ENCODE measurements at places on chromosomes 7 and 10. TPM values are rescaled to one million over a fixed set of nuclear protein-coding genes. Genes with fewer than 3 reads are reported as not detected.

DNA sequence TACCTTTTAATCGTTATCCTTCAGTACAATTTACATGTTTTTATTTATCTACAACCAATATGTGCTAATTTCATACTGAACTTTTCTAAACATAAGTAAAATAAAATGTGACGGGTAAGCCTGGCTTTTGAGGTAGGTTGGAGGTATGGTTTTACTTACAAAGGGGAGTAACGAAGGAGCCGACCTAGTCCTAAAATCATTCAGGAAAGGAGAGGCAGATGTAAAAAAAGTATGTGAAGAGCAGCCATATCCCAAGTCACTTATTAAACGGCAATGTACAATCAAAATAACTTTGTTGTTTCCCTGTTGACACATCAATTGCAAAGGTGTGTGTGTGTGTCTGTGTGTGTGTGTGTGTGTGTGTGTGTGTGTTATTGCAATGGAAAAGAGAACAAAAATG, 351.3 kb downstream of the CRPPA start:
- no peak for DNase-seq

DNA sequence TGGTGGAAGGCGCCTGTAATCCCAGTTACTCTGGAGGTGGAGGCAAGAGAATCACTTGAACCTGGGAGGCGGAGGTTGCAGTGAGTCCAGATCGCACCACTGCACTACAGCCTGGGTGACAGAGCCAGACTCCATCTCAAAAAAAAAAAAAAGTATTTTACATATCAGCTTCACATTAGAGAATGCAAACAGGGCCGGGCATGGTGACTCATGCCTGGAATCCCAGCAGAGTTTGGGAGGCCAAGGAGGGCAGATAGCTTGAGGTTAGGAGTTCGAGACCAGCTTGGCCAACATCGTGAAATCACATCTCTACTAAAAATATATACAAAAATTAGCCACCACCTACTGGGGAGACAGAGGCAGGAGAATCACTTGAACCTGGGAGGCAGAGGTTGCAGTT, 31.6 kb downstream of the USP54 start:
- DNase-seq = peak; percentile 42

DNA sequence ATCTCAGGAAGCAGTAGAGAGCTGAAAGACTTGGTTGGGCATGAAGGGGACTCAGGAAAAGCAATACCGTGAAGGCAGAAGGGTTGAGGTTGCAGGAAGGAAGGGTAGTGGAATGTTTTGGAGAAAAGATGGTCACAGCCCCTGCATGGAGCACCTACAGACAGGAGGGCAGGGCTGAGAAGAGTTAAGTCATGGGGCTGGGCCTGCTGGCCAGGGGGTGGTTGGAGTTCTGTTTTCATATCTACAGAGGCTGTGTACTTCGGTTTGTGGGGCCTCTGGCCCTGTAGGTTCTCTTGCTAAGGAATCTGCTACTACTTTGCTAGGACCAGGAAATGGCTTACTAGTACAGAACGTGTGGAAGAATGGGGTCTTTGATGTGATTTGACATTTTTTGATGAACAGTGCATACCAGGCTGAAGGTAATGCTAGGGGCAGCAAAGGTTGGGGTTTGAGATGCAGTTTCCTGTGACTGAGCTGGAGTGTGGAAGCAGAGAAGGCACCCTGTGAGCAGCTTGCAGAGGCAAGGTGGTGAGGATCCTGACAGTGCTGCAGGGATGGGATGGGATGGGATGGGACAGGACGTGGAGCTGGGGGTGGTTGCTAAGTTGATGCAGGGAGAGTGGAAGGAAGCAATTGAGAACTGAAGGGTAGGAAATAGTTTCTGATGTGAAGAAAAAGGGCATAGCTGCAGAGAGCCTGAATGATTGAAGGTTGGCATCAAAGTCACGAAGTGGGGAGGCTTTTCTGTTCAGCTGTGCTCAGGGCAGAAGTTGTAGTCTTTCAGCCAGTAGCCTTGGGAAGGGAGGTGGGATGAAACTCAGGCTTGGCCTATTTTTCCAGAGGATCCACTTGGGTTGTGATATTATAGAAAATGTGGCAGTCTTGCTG, 7.8 kb downstream of the RPS24 start:
- no peak for DNase-seq

GRCh38 chr7:47523401-47523800, 58.5 kb downstream of the TNS3 start:
- DNase-seq = no peak

DNA sequence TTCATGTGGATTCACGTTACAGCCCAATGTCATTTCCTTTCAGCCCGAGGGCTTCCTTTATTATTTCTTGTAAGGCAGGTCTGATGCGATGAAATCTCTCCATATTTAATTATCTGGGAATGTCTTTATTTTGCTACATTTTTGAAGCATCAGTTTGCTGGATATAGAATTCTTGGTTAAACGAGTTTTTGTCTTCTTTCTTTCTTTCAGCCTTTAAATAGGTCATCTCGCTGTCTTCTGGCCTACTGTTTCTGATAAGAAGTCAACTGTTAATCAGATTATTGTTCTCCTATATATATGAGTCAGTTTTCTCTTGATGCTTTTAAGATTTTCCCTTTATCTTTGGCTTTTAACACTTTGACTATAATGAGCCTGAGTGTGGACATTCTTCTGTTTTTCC, 184.7 kb downstream of the TMEM178B start:
- DNase-seq = no peak

- DNase-seq = peak; percentile 14
These were observed 42.5 kb upstream of the BTRC start for GRCh38 chr10:101311185-101312066.

- DNase-seq = peak; percentile 23
These were observed 2.1 kb downstream of the GLCCI1 start for GRCh38 chr7:7970531-7971307.

DNA sequence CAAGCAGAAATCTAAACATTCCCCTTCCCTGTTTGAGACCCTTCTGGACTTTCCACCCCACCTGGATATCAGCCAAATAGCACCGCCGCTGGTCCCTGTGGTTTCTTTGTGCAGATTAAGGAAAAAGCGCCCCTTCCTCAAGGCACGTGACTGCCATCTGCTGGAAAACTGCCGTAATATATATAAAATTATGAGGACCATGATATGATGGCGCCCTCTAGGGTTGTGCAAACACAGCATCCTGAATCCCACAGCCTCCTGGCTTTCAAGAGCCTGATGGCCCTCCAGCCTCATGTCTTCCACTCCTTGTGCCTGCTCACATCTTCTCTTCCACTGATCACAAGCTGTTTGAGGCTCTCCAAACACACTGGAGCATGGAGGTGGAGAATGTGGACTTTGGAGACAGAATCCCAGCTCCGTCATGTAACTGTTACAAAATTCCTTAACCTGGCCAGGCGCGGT, 121.3 kb downstream of the MYL10 start:
- peak; percentile 48 for DNase-seq

- DNase-seq = no peak
These were observed 79.1 kb downstream of the CCSER2 start for GRCh38 chr10:84407388-84408049.

DNA sequence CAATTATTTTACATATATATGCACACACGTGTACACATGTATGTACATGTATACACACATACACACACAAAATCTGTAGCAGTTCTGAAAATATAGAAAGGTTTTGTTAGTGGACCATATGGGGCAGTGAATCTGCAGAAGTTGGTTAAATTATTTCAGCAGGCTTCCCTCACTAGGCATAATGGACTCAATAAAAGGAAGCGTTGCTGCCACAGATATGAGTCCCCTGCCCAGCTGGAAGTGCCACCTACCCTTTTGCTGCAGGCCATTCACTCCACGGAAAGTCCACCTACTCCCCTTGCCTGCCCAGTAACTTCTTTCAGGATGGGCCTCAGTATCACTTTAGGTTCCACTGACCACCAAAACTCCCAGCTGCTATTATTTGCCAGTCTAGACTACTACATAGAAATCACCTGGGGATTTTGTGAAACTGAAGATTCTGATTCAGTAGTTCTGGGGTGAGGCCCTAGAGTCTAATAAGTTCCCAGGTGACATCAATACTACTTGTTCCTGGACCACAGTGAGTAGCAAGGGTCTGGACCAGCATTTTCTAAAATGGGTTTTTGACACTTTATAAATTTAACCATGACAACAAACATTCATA, 29.3 kb upstream of the CROT start:
- no peak for DNase-seq

- DNase-seq = no peak
These were observed 93.4 kb downstream of the POU6F2 start for GRCh38 chr7:39071116-39071515.

DNA sequence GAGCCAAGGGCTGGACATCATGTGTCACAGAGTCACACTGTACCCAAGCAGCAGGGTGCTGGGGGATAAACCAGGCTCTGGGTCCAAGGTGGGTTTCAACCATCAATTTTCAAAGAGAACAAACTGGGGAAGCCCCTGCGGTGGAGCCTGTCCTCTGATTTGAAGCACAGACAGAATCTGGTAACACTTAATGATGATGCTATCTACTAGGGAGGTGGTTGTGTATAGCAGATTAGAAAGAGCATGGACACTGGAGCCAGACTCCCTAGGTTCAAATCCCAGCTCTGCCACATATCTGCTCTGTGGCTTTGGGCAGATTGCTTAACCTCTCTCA, 204.9 kb upstream of the ZMIZ1 start:
- no peak for DNase-seq

GRCh38 chr10:95987685-95988426, 55.5 kb upstream of the CCNJ start:
- no peak for DNase-seq

DNA sequence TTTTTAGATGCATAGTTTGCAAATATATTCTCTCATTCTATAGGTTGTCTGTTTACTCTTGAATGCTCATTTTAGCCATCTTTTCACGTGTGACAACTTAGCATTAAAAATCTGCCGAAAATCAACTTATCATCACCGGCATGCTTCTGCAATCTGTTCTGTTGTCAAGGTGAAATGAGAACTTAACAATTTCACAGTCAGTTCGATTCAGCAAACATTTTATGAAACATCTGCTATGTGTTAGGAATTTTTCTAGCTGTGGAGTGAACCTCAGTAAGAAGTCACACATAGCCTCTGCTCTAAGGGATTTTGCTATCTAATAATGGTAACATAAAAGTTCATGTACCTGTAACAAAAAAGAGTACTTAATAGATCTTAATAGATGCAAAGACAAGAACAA, 256.1 kb downstream of the ZWINT start:
- DNase-seq = no peak

DNA sequence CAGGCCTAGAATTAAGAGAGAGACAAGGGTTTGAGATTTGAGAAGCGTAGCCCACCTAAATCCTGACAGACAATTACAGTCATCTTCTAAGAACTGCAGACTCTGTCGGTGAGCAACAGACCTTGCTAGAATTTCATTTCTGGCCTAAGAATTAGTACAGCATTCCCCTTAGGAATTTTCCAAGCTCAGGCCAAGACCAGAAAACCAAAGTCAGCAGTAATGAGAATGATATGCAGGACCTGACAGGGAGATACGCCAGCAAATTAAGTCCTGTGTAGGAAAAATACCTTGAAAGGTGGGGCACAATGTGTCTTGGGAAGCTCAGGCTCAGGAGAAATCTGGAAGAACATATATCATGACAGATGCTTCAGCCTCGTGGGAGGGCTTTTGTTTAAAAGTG, 52.7 kb upstream of the HERPUD2 start:
- DNase-seq = no peak

- no peak for DNase-seq
These were observed 177.2 kb upstream of the PCLO start for GRCh38 chr7:83339907-83340306.

- no peak for DNase-seq
These were observed 312.6 kb downstream of the PLXDC2 start for GRCh38 chr10:20128811-20129210.

GRCh38 chr7:82273886-82274285, 169.7 kb downstream of the CACNA2D1 start:
- no peak for DNase-seq

- DNase-seq = no peak
These were observed 412.9 kb upstream of the NFE2L3 start for GRCh38 chr7:25739143-25739542.

DNA sequence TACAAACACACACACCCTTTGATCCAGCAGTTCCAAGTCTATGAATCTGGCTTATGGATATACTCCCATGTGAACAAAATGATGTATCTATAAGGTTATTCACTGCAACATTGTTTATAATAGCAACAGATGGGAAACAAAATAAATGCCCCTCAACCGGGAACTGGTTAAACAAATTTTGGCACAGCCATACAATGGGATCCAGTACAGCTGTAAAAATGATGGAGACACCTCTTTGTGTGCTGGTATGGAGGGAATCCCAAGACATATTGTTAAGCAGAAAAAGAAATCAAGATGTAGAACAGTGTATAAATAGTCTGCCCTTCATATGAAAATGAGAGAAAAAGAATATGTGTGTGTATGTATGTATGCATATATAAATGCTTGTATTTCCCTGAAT, 155.5 kb downstream of the SNX10 start:
- no peak for DNase-seq

- peak; percentile 82 for DNase-seq
These were observed 176.2 kb downstream of the PRKAG2 start for GRCh38 chr7:151700586-151701165.

- DNase-seq = no peak
These were observed 34.9 kb upstream of the WAPL start for GRCh38 chr10:86556532-86556931.

- peak; percentile 58 for DNase-seq
These were observed 178.8 kb upstream of the ITGB1 start for GRCh38 chr10:33136781-33137180.

DNA sequence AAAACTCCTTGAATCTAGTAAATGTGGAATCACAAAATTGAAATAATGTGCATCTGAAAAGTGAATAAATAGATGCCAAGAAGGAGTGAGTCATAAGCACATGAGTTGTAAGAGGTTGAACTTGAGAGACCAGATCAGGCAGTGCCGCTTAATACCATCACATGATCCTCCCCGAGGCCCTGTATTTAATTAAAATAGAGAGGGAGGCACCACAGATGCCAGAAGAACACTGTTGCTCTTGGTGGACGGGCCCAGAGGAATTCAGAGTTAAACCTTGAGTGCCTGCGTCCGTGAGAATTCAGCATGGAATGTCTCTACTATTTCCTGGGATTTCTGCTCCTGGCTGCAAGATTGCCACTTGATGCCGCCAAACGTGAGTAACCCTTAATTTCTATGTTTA, at the start of gene GPNMB:
Gene GPNMB (plus strand): TSS at position 221 of the 400 bp plus-strand sequence. CDS start 83 bp downstream, at position 304.
- DNase-seq = peak; percentile 93

The PLPP4 gene
- 0.46 TPM for total RNA-seq

The LRRD1 gene
- total RNA-seq = not detected

The PON1 gene
- total RNA-seq = not detected

The CACNA2D1 gene
- total RNA-seq = 40.4 TPM

The C10orf62 gene
- 0.11 TPM for total RNA-seq

The TMEM176A gene
- total RNA-seq = not detected

The GPR158 gene
- 2.1 TPM for total RNA-seq

The EPHB6 gene
- total RNA-seq = 0.32 TPM

The LIPN gene
- not detected for total RNA-seq

The PDE6C gene
- total RNA-seq = not detected

The OR2A7 gene
- not detected for total RNA-seq

The FFAR4 gene
- total RNA-seq = not detected

The PAPOLB gene
- total RNA-seq = 0.13 TPM

The RP9 gene
- 12.7 TPM for total RNA-seq

The SFRP5 gene
- total RNA-seq = not detected

The PTPN20 gene
- total RNA-seq = not detected

The CCDC146 gene
- 0.92 TPM for total RNA-seq

Measured in LHCN-M2 (cell line).